ENCODE measurements at places on chromosomes 1 and 21. TPM values are rescaled to one million over a fixed set of nuclear protein-coding genes. Genes with fewer than 3 reads are reported as not detected.

- DNase-seq: peak; percentile 57
Measured at GRCh38 chr1:7948960-7949359, 8.3 kb upstream of the TNFRSF9 start.

- no peak for DNase-seq
Measured at GRCh38 chr1:217379336-217379735, 251.6 kb downstream of the GPATCH2 start.

DNA sequence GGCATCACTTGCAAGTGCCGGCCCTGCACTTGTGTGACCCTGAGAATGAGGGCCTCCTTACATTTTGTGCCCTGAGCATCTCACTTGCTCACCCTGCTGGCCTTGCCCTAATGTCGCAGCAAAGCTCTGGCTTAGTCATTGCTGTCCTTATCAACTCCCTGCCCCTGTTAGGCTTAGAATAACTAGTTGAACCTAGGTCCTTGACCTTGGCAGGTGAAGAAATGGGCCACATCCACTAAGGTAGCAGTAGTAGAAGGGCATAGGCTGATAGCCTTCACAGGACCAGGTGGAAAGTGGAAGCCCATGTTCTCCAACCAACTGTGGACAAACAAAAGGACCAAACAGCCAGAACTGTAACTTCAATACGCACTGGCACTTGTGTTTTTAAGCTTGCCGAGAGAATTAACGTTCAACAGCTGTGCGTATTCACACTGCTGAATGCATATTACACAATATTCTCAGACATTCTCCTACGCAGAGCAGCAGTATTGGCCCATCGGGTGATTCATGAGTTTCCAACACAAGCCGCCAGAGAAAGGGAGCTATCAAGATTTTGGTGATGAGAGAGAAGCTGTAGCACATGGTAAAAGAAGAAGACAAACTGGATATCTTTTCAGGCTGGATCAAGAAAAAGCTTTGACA, 27.7 kb upstream of the PTGFRN start:
- peak; percentile 60 for DNase-seq

GRCh38 chr1:206895325-206895724, 1.9 kb upstream of the IL24 start:
- no peak for DNase-seq

DNA sequence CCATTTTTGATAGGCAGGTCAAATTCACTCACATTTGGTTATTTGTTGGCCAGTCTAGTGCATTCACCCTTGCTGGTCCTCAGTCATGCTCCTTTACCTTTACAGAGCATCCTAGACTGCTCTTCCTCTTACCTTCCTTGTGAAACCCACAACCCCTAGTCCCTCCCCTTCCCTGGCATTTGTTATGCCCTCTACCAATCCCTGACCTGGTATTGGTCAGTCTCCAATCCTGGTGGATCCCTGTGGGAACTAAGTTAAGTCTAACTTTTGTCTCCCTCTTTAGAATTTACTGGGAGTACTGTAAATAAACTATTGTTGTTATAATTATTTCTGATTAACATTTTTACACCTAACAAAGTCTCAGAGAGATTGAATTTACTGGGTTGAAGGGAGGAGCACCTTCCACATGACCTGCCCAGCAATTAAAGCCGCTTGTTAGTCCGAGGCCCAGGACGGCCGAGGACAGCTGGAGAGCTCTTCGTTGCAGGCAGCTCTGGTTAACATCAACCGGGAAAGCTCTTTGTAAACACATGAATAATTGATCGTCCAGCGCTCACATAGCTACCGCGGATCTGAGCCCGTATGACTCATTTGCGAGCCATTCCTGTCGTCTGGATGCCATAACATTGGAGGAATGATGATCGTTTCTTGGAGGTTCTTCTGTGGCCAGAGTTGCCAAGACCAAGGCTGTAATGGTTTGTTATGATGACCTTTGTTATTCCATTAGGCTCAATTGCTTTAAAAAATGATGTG, 31.9 kb downstream of the MTARC1 start:
- DNase-seq: peak; percentile 93

DNA sequence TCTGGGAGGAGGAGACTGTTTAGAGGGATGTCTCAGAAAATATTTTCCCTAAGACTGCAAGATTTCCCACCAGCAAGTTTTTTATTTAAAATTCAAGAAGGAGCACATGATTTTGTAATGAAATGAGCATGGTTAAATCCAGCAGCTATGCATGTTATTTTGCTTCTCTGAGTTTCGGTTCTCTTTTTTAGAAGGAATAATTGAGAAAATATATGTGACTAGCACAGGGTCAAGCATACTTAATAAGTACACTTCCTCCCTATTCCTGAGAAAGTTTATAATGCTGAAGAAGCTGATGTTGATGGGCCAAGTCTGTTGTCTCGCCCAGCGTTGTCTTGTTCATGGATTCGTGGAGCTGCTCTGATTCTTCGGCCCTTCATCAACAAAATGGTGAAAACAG, 51.2 kb downstream of the EXO1 start:
- DNase-seq: no peak

DNA sequence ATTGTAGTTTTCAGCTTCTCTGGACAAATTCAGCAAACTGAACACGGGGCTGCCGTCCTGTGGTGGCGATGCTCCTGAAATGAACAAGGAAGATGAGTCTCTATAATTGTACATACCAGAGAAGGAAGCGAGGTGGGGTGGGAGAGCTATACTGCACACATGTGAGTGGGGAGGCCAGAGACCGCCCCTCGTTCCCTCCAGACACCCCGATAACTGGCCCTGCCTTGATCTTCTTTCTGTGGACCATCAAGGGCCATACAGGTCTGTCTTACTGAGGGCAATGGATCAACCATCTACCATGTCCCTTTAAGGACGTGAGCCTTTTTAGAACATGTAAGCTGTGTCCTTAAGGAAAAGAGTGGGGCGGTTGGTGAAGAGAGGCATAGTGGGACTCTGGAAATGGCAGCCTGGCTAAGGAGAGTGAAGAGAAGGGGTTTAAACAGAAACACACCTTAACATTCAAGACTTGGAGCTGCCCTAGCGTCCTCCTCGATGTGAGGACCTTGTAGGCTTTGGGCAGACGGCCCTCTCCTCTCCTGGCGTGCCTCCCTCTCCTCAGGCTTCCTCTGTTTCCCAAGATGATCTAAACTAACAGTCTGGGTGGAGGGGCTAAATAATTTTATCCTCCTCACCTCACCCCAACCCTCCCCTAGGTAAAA, 5.8 kb downstream of the PLEKHO1 start:
- no peak for DNase-seq

GRCh38 chr1:207973898-207974568, 63.1 kb upstream of the CD34 start:
- no peak for DNase-seq

- DNase-seq: no peak
Measured at GRCh38 chr21:44517175-44517899, 22.7 kb downstream of the KRTAP10-1 start.

DNA sequence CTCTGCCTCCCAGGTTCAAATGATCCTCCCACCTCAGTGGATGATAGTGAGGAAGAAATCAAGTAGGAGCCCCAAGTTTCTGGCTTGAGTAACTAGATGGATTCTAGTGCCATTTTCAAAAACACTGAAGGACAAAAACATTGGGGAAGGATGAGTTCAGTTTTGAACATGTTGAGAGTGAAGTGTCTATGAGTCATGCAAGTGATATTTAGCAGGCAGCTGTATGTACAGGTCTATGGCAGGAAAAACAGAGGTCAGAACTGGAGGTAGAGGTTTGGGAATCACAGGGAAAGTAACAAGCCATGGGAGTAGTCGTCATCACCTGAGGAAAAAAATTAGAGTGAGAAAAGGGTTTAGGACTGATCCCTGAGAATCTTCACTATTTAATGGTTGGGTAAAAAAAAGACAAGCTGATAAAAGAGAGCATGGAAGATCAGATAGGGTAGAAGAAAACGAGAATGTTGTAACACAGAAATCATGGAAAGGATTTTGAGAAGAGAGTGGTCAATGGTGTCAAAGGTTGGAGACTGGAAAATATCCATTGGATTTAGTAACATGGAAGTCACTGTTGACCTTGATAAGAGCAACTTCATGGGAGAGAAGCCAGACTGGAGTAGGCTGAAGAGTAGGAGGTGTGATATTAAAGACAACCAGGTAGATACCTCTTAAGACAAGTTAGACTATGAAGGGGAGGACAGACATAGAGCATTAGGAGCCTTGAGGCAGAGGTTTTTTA, 53.1 kb downstream of the DIPK1A start:
- DNase-seq: no peak

GRCh38 chr1:97680894-97681293, 239.9 kb downstream of the DPYD start:
- no peak for DNase-seq

DNA sequence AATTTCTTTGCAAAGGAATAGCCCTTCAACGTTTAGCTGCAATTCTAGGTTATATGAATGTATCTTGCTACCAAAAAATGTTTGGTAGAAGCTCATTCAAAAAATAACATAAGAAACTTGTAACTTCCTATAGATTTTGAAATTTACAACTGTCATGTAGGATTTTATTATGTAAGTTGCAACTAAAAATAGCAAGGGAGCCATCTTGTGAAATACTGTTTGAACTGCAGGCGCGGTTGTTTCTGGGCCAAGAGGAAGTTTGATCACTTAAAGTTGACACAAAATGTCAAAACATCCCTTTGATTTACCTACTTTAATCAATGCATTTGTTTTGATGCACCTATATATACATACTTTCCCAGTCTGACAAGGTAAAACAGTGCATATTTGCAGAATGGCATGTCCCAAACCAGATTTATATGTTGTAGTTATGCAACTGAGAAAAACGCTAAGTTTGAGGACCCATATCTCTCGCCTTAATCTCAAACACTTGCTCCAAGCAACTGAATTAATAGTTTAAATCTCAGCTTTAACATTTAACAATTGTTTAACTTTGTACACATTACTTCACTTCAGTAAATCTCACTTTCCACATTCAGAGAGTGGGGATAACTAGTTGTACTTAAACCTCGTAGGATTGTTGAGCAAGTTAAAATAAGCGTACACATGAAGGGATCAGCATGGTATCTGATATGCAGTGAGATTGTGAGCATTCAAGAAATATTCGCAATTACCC, 63.9 kb downstream of the KCNK2 start:
- peak; percentile 8 for DNase-seq

- DNase-seq: no peak
Measured at GRCh38 chr1:237702161-237702560, 188.6 kb downstream of the ZP4 start.

GRCh38 chr1:109485001-109485400, 1.3 kb downstream of the ATXN7L2 start:
- DNase-seq: no peak

Gene RIPPLY3
- 0.22 TPM for polyA plus RNA-seq

Gene EMC1
- polyA plus RNA-seq: 93.8 TPM

Gene GREM2
- 5.6 TPM for polyA plus RNA-seq

Gene ZMYND12
- 1.3 TPM for polyA plus RNA-seq

Gene CFAP45
- polyA plus RNA-seq: 0.56 TPM

Gene TNFRSF18
- polyA plus RNA-seq: not detected

Gene HHAT
- 7.2 TPM for polyA plus RNA-seq

Gene GUCA2A
- not detected for polyA plus RNA-seq

Measured in BJ (cell line).